Activated T-cell treated with anti-CD3 and anti-CD28 coated beads, Interleukin-2, amount 50 U/mL, for 48 hours (primary cell): ENCODE measurements at places on chromosomes 11 and 22.
A peak's percentile ranks its signal among the peaks of the same experiment; 100 is the strongest.

GRCh38 chr11:3840870-3841425, at the start of gene RHOG:
RHOG (minus strand) TSS chr11:3840959; CDS start chr11:3828138, 12,821 bp downstream.
- peak; percentile 96 for DNase-seq

GRCh38 chr11:59769111-59769510, 13.9 kb downstream of the STX3 start:
- DNase-seq, result no peak

- no peak for DNase-seq
Measured at GRCh38 chr22:35711336-35711735, 6.3 kb upstream of the APOL5 start.

GRCh38 chr11:11345099-11345498, 8.0 kb downstream of the CSNK2A3 start:
- DNase-seq, result no peak
